ENCODE measurements at places on chromosomes 12 and 14. TPM values are rescaled to one million over a fixed set of nuclear protein-coding genes. Genes with fewer than 3 reads are reported as not detected.

MRPL51 gene
- 40.5 TPM for total RNA-seq

MYH7 gene
- not detected for total RNA-seq

CLEC1A gene
- total RNA-seq, result not detected

EML1 gene
- not detected for total RNA-seq

DNA sequence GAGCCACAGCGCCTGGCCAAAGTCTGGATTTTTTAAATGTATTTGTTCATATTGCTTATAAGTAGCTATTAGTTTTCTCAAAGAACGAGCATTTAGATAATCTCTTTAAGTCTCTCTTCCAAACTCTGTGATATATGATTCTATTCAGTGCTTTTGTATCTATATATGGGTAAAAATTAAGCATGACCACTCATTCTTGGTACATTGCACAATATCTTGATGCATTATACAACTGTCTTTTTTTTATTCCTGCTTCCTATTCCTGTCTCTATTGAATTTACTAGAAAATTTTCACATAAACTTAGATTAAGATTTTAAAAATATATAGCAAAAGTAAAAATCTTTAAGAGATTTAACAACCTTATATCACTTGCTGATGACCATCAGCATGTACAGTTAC is 29.1 kb downstream of the SOCS2 start:
- H3K4me1 ChIP-seq, result no peaks in the 10 kb centered on the region
- no peak overlapping the region for H3K27ac ChIP-seq
- no peaks in the 10 kb centered on the region for H3K36me3 ChIP-seq
- H3K27me3 ChIP-seq, result peaks cover 5% of the 10 kb centered on the region

GRCh38 chr14:65084554-65085505 is 17.5 kb downstream of the MAX start:
- no peaks in the 10 kb centered on the region for H3K27me3 ChIP-seq
- DNase-seq, result no peak
- no peak overlapping the region for H3K4me3 ChIP-seq
- H3K4me1 ChIP-seq, result peaks cover 33% of the 10 kb centered on the region

DNA sequence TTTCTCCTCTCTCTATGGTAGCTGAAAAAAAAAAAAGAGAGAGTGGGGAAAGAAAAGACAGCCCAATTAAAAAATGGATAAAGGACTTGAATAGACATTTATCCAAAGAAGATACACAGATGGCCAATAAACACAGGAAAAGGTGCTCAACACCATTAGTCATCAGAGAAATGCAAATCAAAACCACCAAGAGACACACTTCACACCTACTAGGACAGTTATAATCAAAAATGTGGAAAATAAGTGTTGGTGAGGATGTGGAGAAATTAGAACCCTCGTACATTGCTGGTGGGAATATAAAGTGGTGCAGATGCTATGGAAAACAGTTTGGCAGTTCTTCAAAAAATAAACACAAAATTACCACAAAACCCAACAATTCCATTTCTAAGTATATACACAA is 172.4 kb upstream of the GRIN2B start:
- no peak overlapping the region for H3K4me3 ChIP-seq
- no peaks in the 10 kb centered on the region for H3K36me3 ChIP-seq
- no peaks in the 10 kb centered on the region for H3K4me1 ChIP-seq
